Stimulated activated CD8-positive, alpha-beta memory T cell treated with anti-CD3 and anti-CD28 coated beads, Interleukin-4, amount 100 ng/mL, for 48 hours (primary cell): ENCODE measurements at places on chromosomes 4 and X.

- DNase-seq = no peak
These were observed 260.6 kb upstream of the EMCN start for GRCh38 chr4:100778431-100778830.

DNA sequence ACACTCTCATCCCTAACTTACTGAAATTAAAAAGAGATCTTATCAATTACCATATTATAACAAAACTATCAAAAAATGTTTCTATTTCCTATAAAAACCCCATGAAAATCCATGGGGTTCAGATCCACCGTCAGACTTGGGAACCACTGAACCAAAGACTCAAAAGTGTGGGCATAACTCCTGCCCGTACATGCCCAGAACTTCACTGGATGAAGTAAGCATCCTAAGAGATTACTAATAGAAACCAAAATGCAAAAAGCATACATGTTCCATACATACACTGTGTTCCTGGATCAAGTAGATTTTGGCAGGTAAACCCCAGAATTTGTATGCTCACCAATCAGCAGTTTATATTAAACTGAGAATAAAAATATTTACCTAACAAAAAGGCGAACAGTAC lies 66.1 kb downstream of the PRSS12 start:
- DNase-seq = no peak

GRCh38 chr4:55866973-55867574 lies 13.6 kb downstream of the EXOC1 start:
- no peak for DNase-seq

GRCh38 chr4:9919047-9919446 lies 102.2 kb downstream of the SLC2A9 start:
- no peak for DNase-seq

DNA sequence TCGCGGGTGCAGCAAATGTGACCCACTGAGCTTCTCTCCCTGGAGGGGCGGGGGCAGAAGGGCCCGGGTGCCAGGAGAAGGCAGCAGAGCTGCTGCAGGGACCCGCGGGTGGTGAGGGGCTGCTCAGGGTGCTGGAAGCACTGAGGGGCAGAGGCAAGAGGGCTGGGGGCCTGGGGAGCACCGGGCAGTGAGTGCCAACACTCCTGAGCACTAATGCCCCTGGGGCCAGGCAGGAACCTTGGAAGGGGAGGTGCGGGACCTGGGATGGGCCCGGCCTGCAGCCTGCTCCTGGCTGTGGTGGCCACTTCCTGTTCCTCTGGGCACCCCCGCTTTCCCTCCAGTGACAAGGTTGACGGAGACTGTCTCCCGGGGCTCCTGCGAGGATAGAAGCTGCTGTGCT lies 66.5 kb upstream of the ADRA2C start:
- no peak for DNase-seq

GRCh38 chrX:53084043-53084570 lies 1.9 kb downstream of the TSPYL2 start:
- no peak for DNase-seq

DNA sequence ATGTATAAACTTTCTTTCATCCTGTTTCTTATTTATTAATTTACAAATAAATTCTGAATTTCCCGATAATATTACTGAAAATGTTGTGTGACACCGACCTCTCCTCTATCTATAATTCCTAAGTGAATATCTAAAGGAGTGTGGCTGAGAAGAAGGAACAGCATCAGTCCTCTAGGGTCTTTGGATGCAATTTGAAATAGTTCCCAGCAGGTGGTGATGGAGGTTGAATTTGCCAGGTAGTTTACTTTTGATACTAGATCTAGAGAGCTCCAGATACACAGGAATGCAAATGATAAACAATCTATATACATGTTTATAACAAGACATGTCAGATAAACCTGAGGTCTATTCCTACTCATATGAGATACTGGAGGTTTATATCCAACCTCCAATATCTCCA lies 305.4 kb downstream of the PCDH18 start:
- no peak for DNase-seq

DNA sequence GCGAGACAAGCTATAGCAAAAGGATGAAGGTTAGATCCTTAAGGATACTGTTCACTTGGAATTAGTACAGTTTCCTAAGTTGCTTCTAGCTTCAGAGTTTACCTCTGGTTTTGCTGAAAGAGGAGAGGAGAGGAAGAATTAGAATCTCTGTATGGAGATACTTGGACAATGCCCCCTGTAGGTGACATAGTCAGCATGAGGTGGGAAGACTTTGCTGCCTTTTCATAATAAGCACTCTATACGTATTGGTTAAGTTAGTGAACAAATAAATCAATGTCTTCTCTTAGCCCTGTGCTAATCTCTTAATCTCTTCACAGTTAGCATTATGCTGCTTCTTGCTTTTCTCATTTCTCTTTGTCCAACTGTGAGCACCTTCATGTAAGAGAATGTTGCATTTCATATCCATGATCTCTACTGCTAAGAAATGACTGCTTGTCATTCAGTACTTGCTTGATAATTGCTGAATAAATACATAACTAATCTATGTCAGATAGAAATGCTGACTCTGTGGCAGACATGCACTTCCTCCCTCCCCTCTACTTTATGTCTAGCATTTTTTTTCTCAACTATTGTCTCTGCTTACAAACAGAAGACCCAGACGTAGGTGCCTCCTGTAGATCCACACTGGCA lies 527.2 kb downstream of the GBA3 start:
- no peak for DNase-seq

- no peak for DNase-seq
These were observed 57.2 kb upstream of the RAB9B start for GRCh38 chrX:103889216-103889615.

GRCh38 chrX:3697220-3697684 lies 16.2 kb downstream of the PRKX start:
- no peak for DNase-seq

GRCh38 chrX:124239324-124239723 lies 93.1 kb upstream of the TEX13D start:
- no peak for DNase-seq

DNA sequence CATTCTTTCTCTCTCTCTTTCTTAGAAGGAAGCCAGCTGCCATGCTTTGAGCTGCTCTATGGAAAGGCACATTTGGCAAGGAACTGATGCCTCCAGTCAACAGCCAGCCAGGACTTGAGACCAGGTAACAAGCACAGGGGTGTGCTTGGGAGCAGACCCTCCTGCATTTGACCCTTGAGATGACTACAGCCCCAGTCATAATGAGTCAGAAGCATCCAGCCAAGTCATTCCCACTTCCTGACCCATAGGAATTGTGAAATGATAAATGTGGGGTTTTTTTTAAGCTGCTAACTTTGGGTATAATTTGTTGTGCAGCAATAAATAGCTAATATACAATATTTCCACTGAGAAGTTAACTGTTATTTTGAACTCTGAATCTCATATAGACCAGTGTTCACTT lies 446.9 kb downstream of the GRXCR1 start:
- no peak for DNase-seq

- no peak for DNase-seq
These were observed 903.4 kb downstream of the TECRL start for GRCh38 chr4:63505714-63506460.

DNA sequence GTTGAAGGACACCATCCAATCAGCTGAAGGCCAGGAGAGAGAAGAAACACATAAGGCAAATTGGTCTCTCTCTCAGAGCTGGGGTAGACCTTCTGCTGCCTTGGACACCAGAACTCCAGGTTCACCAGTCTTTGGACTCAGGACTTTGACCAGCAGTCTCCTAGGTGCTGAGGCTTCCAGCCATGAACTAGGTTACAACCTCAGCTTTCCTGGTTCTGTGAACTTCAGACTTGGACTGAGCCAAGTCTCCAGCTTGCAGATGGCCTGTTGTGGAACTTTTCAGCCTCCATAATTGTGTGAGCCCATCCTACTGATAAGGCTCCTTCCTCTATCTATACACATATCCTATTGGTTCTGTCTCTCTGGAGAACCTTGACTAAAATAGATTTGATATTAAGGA lies 20.6 kb upstream of the BBS12 start:
- no peak for DNase-seq

GRCh38 chr4:183765251-183765911 lies 106.3 kb downstream of the TRAPPC11 start:
- DNase-seq = no peak

GRCh38 chrX:104670051-104670450 lies 104.1 kb downstream of the IL1RAPL2 start:
- no peak for DNase-seq

- DNase-seq = no peak
These were observed 69.5 kb upstream of the BRWD3 start for GRCh38 chrX:80879143-80879542.

GRCh38 chrX:703866-704265 lies 73.3 kb downstream of the SHOX start:
- DNase-seq = no peak

GRCh38 chr4:183008492-183008891 lies 90.6 kb upstream of the WWC2 start:
- no peak for DNase-seq

DNA sequence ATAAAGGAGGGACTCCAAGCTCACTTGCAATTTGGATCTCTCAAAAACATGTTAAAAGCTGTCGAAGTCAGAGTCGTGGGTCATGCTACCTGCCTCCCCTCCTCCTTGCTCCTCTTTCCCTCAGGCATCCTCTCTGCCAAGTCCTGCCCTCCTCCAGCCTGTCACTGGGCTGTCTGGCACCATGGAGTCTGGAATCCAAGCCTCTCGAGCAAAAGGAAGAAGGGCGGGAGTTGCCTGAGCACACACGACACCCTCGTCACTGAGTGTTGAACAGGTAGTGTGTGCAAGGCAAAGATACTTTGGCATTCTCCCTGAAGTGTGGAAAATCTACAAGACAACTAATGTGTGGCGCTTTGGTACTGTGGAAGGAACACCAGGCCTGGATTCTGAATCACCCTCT lies 62.2 kb downstream of the HAUS3 start:
- no peak for DNase-seq

GRCh38 chr4:55736605-55737183 lies 82.9 kb upstream of the EXOC1L start:
- no peak for DNase-seq

DNA sequence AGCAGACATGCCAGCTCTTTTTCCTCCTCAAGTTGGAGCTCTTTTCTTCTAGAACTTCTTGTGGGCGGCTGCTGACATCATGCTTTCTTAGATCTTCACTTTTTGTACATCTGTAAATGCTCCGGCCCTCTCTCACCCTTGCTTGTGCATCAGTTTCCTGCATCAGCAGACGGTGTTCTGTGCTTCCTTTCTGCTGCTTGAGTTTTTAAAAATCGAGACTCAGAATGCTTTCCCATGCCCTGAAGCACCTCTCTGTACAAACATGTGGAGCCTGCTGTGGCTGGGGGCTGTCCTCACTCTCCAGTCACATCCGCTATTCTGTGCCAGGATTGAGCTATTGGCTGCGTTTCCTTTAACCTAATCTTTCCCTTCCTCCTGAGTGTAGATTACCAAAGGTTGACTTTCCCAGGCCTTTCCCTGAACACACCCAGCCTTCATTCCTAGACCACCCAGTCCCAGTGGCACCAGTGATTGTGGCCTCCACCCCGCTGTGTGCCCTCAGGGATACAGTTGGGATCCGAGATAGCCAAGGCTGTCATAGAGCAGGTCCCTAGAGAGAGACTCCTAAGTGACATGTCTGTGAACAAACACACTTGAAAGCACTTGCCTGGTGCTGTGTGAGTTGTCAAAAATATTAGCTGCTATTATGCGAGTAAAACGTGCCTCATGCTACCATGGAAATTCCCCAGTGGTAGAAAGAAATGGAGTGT lies 41.9 kb downstream of the TNIP2 start:
- DNase-seq = peak; percentile 45

DNA sequence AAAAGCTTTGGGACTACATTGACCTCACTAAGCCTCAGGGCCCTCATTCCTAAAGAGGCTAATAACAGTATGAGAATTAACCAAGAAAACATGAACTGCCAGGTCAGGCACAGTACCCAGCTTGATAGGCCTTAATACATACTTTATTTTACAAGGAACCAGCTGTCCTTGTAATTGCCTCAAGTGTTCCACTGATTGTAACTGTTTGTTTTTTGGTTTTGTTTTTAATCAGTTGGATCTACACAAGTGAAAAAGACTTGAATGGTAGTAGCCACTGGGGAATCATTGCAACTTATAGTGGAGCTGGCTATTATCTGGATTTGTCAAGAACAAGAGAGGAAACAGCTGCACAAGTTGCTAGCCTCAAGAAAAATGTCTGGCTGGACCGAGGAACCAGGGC lies 35.6 kb downstream of the PKD2 start:
- DNase-seq = no peak

- no peak for DNase-seq
These were observed 80.0 kb downstream of the GLRA3 start for GRCh38 chr4:174749091-174749490.

- DNase-seq = no peak
These were observed 50.8 kb downstream of the DTHD1 start for GRCh38 chr4:36332023-36332781.
